ENCODE measurements at places on chromosomes 16 and 17. TPM values are rescaled to one million over a fixed set of nuclear protein-coding genes. Genes with fewer than 3 reads are reported as not detected.

Gene HEATR9
- total RNA-seq, result not detected

Gene SNX20
- total RNA-seq, result not detected

Gene CCL5
- not detected for total RNA-seq

Gene CD79B
- 3.4 TPM for total RNA-seq

Gene CACNG3
- not detected for total RNA-seq

Gene MEAK7
- total RNA-seq, result 34.2 TPM

Gene MFSD6L
- total RNA-seq, result not detected

Gene UMOD
- total RNA-seq, result not detected

Gene SLC16A5
- total RNA-seq, result 50.9 TPM
